ENCODE measurements at places on chromosomes 6 and 20.
A peak's percentile ranks its signal among the peaks of the same experiment; 100 is the strongest.

DNA sequence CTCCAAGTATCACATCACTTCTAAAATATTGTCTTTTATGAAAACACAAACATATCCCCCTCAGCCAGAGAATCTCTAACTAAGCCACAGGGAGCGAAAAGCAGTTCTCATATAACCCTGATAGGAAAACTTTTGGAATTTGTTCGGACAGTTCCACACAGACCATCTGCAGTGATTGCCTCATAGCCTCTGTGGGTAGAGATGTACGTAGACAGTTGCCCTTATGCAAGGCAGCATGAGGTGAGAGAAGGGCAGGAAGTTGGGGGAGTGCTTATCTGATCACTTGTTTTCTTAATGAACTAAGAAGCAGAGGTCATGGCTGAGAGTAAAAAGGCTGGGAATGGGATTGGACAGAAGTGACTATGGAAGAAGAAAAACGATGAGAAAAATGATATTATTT, 39.6 kb downstream of the SLC23A2 start:
- peak; percentile 30 for DNase-seq

- DNase-seq = no peak
Measured at GRCh38 chr6:45433533-45434380, 56.0 kb upstream of the SUPT3H start.

DNA sequence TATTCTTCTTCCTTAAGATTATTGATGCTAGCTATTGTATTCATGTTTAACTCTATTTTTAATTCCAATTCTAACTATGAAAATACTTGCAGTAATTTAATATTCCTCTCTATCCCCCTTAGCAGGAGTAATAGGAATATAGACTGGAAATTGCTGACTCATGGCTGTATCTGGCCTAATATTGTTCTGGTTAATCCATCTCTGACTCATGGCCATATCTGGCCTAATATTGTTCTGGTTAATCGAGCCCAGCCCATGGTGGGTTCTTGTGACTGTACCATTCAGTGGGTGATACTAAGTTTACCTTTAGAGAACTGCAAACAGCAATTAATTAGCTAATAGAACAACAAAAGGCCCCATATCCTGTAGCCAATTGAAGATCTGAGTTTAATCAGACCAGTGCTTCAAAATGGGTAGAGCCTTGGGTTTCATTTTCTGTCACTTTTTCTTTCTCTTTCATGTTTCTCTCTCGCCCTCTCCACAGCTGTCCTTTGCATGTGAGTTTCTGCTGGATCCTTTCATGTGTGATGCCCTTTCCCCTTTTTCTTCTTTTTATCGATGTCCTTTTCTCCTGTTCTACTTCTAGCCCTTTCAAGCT, 50.6 kb downstream of the SLC22A3 start:
- DNase-seq = no peak

DNA sequence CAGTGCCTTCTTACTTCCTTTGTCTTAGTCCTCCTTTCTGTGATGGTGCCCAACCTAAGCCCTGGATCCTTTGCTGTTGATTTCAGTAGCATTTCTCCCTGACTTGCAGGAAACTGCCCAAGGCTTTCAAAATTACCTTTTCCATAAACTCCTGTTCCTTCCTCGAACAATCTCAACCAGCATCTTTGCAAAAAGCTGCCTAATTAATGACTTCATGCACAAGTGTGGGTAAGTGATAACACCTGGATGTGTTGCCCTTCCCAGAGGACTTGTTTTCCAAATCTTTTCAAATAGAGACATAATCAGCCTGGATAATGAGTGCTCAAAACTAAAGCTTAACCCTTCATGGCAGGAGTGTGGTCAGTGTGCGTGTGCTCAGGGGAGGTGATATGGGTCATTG, 118.0 kb downstream of the PCSK2 start:
- no peak for DNase-seq

- no peak for DNase-seq
Measured at GRCh38 chr6:43977404-43978111, 149.7 kb downstream of the MRPL14 start.

DNA sequence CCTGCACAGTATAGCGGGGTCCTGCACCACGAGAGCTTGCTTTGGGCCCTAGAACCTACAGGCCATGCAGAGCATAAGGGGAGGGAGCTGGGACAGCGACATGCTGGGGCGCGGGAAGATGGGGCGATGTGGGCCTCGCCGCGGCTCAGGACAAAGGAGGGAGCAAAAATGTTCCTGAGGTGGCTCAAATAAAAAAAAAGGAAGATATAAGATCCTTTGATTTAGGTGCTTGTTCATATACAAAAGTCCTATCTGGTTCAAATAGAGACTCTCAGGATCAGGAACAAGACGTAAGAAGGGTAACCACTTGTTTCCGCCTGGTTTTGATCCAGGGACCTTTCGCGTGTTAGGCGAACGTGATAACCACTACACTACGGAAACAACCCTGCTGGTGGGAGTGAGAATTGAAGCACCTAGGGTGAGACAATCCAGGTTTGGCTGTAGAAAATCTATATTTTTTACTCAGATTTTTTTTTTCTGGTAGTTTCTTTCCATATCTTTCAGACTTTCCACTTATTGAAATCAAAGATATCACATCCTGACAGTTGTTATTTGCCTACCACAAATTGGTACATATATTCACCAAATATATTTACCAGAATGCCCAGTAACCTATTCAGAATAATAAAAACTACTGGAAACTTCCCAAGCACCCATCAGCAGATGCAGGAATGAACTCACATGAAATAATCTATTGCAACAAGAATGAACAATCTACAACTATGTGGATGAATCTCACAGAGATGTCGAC, 177.9 kb upstream of the ZNF184 start:
- DNase-seq = peak; percentile 24

GRCh38 chr6:148689168-148689567, 57.7 kb upstream of the UST start:
- DNase-seq = no peak

DNA sequence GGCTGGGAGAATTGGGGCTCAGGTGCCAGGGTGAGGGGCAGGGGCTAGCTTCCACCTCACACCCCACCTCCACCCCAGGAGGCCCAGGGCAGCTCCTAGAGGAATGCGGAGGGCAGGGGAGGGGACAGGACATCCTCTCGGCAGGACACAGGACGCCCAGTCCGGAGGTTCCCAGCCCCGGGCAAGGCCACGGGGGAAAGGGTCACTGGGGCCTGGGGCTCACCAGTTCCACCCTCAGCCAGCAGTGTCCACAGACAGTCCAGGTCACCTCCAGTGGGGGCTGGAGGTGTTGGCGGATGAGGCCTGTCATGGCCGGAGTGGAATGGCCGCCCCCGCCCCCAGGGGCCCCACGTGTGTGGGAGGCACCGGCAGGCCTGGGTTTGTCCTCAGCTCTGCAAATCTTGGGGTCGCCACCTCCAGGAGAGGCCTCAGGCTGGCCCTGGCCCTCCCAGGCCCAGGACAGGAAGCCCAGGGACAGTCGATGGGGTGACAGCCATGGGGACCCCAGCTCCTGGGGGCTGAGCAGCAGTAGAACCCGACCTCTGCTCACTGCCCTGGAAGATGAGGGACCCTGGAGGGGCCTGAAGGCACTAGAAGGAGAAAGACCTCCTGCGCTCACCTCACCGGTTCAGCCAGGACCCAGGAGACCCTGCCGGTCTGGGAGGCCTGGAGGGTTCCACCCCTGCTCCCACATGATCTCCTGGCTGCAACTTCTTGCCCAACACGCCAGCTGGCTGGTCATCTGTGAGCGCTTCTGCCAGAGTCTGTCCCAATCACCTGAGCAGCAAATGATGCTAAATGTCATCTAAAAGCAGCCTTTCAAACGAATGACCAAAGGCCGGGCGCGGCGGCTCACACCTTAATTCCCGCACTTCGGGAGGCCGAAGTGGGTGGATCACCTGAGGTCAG, 13.0 kb upstream of the ABHD16B start:
- DNase-seq = no peak
